Upper lobe of left lung (tissue), 6 donors: ENCODE measurements at places on chromosomes 13 and 19. TPM values are rescaled to one million over a fixed set of nuclear protein-coding genes. Genes with fewer than 3 reads are reported as not detected.
A peak's percentile ranks its signal among the peaks of the same experiment; 100 is the strongest.

The LPAR6 gene
- total RNA-seq = 16.6 TPM

The OR7D2 gene
- 0.57 TPM for total RNA-seq

DNA sequence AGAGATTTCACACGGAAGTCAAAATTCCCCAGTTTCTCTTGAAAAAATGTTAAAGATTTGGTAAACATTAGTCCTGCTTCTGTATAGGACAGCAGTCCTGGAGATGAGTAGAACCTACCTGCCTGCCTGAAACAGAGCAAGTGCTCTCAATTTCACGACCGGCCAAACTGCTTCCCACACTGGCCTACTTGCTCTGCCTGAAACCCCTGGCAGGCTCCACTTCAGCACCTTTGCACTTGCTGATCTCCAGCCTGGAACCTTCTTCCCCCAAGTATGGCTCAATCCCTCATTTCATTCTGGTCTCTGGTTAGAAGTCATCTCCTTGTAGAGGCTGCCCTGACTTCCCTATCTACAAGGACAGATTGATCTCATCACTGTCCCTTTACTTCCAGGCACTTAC is 271.4 kb downstream of the DLEU7 start:
- DNase-seq = no peak

GRCh38 chr19:15213715-15214381 is 13.1 kb upstream of the NOTCH3 start:
- DNase-seq = peak; percentile 86

The SERPINE3 gene
- total RNA-seq = not detected

DNA sequence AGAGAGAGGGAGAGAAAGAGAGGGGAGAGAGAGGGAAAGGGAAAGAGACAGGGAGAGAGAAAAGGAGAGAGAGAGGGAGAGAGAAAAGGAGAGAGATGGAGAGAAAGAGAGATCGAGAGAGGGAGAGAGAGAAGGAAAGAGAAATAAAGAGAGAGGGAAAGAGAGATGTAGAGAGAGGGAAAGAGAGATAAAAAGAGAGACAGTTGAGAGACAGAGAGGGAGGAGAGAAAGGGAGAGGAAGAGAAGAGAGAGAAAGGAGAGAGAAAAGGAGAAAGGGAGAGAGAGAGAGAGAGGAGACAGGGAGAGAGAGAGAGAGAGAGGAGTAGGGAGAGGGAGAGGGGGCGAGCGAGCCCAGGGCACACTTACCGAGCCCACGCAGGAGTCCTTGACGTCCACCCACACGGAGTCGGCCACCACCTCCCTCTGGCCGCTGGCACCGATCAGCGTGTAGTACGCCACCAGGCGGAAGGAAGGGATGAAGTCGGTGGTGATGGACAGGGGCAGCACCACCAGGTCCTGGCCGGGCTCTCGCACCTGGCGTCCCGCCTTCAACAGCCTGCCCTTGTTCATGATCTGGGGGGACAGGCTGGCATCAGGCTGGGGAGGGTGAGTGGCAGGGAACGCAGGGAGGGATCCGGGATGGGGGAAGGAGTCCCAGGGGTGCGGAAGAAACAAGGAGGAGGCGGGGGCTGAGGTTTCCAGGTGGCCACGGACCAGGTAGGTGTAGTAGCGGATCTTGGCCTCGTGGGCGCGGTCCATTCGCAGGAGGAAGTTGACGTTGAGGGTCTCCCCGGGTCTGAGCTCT is 10.0 kb downstream of the C3 start:
- no peak for DNase-seq

DNA sequence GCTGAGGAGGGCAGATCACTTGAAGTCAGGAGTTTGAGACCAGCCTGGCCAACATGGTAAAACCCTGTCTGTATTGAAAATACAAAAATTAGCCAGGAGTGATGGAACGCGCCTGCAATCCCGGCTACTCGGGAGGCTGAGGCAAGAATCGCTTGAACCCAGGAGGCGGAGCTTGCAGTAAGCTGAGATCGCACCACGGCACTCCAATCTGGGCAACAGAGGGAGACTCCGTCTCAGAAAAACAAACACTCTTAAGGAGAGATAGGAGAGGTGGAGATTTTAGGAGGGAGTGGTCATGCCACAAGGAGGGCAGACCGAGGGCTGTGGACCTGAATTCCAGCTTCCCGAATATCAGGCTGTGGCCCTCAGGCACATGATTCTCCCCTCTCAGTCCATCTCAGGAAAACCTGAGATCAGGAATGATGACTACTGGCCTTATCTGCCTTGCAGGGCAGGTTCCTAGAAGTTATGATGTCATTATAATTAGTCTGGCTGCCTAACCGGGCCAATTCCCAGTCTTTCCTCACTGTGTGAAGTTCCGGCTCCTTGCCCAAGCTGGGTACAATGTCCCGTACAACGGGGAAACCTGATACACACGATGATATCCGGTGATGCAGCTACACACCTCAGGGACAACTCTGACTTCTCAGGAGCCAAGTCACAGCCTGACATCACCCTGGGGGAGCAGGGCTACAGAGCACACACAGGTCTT is 2.5 kb downstream of the SLC35E1 start:
- no peak for DNase-seq

The ZSCAN18 gene
- 108 TPM for total RNA-seq

The TGDS gene
- total RNA-seq = 6.6 TPM

DNA sequence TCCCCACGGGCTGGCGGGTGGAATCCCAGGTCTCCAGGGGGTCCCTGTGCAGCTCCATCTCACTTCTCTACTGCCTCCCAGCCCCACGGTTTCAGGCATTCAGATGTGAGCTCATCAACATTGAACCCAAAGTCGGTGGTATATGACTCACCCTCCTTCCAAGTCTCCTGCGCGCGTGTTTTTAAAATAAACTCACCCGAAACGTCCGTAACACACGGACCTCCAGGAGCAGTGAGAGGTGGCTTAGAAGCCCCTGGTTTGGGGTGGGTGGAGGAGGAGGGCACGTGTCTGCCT is 14.0 kb upstream of the CRTC1 start:
- DNase-seq = no peak

The NRTN gene
- total RNA-seq = 9.4 TPM

The OSCAR gene
- 66.5 TPM for total RNA-seq

GRCh38 chr13:72745260-72745659 is 17.5 kb downstream of the BORA start:
- DNase-seq = no peak

- no peak for DNase-seq
Measured at GRCh38 chr13:38821770-38822551, 135.1 kb downstream of the FREM2 start.

DNA sequence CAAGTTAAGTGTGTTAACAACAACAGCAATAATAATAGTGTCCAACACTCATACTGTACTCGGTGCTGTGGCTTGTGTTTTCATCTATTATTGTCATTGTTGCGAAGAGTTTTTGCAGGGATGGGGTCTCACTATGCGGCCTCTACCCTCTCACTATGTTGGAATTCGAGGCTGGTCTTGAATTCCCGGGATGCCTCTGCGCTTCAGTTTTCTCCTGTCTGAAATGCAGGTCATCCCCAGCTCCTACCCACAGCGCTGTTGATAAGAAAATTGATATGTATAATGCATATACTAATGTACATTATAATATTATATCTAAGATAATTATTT is 4.9 kb upstream of the SBK3 start:
- DNase-seq = no peak

- peak; percentile 44 for DNase-seq
Measured at GRCh38 chr13:40974460-40975407, 44.4 kb downstream of the ELF1 start.

GRCh38 chr13:33744589-33745369 is 73.2 kb upstream of the RFC3 start:
- DNase-seq = no peak

The ZNF682 gene
- total RNA-seq = 6.2 TPM

The CPT1C gene
- total RNA-seq = not detected

GRCh38 chr13:99821741-99822140 is 149.8 kb downstream of the ZIC5 start:
- DNase-seq = no peak

The CD33 gene
- total RNA-seq = 22.0 TPM

DNA sequence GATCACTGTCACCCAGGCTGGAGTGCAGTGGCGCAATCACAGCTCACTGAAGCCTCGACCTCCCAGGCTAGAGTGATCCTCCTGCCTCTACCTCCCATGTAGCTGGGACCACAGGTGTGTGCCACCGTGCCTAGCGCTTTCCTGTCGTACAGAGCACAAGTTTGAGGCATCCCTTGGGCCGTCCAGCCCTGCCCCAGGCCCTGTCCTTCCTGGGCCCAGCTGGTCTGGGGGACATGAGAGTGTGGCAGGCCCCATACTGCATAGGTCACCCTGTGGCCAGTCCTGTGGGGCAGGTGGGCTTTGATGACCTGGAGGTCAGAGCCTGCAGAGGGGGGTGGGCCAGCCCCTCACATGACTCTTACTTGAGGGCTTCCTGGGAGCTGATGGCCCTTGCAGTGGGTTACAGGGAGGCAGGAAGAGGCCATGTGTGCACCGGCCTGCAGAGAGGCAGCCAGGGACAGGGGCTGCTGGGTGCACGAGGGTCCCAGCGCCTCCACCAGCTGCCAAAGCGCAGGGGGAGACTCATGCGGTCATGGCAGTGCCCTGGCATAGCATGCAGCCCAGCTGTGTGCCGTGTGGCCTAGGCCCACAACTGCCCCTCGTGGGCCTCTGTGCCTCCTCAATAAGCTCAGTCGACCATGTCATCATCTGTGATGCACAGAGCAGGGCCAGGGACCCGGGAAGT is 61.4 kb downstream of the KDM4B start:
- DNase-seq = no peak

DNA sequence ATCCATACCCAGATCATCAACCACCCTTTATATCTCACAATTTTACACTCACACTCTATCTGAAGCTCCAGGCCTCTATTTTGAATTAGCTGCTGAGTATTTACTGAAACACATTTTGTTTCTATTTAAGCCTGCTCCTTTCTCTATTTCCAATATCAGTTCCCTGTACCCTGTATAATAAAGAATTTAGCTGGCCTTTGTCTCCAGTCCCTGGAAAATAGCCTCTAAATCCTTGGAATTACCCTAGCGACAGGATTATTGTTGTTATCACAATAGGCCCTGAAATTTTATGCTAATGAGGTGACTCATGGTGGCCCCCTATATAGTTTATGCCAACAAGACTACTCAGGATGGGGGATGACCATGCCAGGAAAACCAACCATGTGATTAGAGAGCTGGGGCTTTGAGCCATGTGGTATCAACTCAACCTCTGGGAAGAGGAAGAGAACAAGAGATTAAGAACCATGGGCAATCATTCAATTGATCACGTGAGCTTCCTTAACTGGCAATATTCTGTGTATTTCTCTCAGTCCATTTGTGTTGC is 72.7 kb downstream of the KATNAL1 start:
- no peak for DNase-seq

The ZNF98 gene
- 3.4 TPM for total RNA-seq

DNA sequence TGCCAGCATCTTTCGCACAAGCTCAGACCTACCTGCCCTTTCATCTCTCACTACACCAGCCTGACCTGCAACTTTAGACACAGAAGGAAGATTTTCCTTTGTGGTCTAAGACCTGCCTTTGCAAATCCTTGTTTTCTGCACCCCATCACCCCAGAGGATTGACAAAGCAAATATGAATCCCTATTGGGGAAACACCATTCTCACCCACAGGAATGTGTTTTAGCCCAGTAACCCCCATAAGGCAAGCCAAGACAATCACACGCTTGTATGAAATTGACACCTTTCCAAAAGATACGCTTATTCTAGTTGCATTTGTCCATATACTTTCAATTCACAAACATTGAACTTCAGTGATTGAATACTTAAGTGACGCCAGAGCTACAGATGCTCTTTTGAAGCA is 55.7 kb downstream of the SPATA13 start:
- DNase-seq = no peak

DNA sequence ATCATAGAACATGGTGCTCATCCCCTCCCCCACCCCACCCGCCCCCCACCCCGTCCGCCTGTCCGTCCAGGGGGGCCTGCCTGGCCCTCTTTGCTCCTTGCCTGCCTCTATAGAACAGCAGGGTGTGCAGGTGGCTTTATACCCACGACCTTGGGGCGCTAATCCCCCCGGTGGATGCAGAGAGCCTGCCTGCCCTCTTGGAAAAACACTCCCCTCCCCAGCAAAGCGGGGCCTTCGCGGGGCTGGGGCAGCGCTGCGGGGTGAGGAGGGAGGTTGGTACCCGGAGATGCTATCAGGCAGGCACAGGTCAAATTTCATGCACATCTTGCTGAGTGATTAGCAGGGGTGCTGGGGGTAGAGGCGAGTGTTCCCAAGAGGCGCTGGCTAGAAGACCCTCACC is 21.9 kb downstream of the RFX1 start:
- no peak for DNase-seq

- DNase-seq = peak; percentile 54
Measured at GRCh38 chr19:33064458-33064791, 263 bp downstream of the RHPN2 start.

GRCh38 chr13:40652588-40652940 is 13.9 kb downstream of the FOXO1 start:
- DNase-seq = no peak

GRCh38 chr13:43676320-43676719 is 110.5 kb downstream of the ENOX1 start:
- no peak for DNase-seq

The ZNF497 gene
- 6.3 TPM for total RNA-seq

DNA sequence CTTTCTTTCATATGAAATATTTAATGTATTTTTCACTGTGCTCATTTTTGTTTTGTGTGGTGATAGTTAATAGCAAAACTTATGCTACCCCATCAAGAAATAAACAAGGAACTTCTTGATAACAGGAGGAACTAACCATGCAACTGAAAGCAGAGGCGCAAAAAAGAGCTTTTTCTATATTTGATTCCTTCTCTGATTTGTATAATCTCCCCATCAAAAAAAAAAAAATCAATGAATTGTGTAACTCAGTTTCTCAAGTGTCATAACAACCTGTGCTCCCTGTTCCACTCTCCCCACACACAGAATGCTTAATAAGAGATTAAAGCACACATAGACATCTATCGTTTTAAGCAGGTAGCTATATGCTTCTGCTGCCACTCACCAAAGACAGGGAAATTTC is 67.3 kb upstream of the MED4 start:
- DNase-seq = no peak

DNA sequence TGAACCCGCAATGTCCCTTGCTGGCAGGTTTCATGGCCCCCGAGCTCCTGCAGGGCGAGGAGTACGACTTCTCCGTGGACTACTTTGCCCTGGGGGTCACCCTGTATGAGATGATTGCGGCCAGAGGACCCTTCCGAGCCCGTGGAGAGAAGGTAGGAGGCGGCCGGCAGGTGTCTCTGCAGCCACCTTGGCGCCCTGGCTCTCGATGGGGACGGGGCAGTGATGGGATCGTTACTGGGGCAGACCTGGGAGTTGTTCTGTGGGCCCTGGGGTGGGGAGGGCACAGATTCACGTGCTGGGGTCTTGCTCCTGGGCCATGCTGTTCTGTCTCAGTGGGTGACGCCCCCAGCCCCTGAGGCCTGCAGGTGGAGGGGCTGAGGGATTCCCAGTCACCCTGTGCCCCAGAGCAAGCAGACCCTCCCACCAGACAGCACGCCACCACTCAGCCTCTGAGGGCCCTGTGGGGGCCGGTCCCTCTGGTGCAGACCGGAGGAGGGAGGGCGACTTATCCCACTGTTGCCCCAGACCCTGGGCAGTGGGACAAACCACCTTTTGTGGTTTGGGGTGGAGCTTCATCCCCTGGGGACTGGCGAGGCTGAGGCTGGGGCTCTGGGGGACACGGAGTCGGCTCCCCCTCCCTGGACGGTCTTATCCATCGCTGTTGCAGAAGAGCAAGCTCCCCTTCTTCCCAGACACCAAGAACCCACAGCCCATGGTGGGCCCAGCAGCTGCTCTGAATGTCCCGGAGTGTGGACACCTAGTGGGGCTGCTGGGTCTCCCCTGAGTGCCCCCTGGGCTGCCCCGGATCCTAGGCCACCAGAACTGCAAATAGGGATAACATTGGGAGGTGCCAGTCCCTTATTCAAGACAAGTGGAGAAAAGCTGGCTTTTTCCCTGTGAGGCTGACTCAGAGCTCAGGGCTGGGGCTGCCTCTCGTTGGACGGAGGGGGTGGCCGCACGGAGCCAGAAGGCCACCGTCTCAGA is 27.5 kb upstream of the TMEM255B start:
- no peak for DNase-seq
